ENCODE measurements at places on chromosomes 12 and 14.

- no peak for DNase-seq
These were observed 640 bp upstream of the ZFYVE1 start for GRCh38 chr14:73027546-73027945.

DNA sequence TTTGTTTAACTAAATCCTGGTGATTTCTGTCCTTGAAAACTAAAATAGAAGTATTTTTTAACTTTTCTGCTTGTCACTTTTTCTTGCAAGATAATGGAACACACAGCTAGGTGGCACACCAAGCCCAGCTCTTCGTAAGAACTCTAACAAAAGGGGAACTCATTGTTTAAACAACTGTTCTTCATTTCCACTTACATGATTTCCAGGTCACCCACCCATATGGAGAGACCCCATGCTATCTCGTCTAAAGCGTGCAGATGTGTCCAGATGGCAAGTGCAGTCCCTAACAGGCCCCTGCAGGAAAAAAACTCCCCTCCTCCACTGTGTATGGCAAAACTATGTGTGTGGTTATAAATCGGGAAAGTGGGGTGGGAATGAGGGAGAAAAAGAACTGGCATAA is 43.3 kb upstream of the NT5DC3 start:
- DNase-seq: peak; percentile 69

GRCh38 chr14:68460541-68460940 is 332.3 kb downstream of the ZFP36L1 start:
- DNase-seq: no peak

DNA sequence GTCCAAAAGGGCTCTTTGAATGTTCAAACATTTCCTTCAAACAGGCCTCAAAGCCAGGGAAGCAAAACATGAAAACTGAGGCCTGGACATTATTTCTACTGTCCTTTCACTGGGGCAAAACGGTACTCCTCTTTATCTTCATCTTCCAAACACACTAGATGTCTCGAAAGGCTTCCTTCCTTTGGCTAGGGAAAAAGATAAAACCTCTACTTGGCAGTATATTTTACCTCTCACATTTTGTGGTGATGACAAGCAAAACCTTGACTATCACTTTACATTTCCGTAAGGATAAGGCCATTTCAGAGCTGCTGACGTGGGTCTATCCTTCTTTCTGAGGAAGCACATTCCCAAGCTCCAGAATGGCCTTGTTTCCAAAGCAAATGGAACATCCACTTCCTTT is 9.9 kb downstream of the STAB2 start:
- no peak for DNase-seq

DNA sequence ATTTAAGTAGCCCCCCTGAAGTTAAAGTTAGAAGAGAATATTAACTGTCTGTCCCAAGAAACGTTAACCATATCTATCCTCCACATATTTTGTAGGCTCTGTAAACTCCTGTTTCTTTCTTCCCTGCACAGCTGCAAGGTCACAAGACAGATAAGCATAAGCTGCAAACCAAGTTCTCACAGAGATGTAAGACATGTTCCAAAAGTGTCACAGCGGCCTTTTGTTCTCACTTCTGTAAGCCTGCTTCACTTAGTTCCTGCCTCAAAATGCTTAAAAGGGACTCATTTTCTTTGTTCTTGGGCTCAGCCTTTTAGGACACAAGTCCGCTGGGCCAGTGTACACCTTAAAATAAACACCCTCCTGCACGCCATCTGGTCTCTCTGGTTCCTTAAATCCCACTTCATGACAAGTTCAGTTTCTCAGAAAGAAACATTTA is 3.2 kb downstream of the RNASE1 start:
- no peak for DNase-seq

GRCh38 chr12:128867466-128867865 is 14.2 kb downstream of the GLT1D1 start:
- no peak for DNase-seq

DNA sequence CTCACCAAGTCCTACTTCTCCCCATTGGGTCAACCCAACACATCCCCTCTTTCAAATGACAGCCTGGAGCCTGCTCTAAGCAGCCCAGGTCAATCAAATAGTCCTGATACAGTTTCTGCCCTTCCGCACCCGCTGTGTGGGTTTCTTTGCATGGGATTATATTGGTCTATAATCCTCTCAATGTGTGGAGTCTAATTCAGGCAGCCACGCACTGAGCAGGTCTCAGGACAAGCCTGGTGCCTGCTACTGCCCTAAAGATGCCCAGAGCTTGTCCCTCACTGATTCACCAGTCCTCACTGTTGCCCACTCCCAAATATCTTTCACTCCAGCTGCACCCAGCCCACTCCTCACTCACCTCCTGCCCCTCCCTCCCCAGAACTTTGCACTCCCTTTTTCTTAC is 16.4 kb downstream of the ACTN1 start:
- no peak for DNase-seq

DNA sequence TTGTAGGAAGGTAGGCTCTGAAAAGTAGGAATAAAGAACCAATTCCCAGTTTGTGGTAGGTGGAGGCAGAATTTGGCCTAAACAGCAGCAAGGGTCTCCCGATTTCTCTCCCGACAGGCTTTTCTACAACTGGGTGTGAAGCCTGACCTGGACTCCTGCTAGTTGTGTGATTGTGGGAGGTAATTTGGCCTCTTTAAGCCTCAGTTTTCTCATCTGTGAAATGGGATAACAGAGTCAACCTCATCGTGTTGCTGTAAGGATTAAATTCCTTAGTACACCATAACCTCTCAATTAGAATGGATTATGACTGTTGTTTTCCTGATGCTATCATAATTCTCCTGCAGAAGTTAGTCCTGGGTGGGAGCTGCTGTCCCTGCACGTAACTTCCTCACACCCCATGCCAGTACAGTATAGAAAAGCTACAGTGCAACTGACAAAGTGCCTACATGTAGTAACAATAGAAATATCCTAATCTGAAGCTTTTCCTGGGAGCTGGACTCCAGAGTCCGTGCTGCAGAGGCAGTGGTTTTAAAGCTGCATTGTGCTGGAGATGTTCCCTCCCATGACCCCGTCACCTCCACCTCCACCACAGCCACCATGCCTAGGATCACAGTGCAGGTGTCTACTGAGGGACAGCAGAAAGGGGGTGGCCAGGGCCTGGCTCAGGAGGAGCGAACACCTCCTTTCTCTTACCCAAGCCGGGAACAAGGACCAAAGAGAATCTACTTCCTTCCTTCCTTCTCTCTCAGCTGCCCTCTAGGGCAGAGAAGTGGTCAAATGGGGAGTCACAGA is 76.5 kb downstream of the FBXL14 start:
- DNase-seq: no peak

DNA sequence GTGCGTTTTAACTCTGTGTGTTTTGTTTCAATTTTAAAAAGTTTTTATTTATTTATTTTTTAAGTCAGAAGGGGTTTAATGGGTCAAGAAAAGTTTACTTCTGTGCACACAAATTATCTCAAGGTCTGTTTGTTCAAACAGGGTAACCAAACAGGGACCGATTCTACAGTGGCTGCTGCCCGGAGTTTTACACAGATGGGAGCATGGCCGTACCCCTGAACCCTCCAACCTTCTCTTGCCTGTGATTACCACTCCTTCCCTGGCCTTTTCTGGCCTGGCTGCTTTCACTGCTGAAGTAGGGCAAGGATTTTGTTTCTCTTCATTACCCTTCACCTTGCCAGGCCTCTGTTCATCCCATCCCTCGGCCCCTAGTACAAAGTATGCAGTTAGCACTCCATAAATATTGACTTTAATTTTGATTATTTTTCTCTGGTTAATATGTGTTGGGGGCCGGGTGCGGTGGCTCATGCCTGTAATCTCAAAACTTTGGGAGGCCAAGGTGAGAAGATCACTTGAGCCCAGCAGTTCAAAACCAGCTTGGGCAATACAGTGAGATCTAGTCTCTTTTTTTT is 15.8 kb upstream of the FBXL14 start:
- no peak for DNase-seq

- no peak for DNase-seq
These were observed 1.2 kb downstream of the SART3 start for GRCh38 chr12:108559748-108560147.

DNA sequence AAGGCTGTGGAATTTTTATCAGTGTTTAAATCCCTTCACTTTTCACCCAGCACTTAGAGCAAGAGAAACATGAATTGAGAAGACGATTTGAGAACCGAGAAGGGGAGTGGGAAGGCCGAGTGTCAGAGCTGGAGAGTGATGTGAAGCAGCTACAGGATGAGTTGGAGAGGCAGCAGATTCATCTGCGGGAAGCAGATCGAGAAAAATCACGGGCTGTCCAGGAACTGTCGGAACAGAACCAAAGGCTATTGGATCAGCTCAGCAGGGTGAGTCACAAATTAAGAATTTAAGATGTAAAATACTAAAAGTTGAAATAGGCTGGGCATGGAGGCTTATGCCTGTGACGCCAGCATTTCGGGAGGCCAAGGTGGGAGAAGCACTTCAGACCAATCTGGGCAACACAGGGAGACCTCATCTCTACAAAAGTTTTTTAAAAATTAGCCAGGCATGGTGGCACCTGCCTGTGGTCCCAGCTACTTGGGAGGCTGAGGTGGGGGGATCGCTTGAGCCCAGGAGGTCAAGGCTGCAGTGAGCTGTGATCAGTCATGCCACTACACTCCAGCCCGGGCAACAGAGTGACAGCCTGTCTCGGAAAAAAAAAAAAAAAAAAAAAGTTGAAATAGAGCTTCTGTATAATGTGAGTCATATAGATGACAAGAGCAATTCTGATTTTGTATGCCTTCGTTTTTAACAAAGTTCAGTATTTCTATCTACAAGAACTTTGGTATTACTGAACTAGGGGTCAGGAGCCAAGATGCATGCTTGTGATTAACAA is 9.6 kb downstream of the BICDL1 start:
- no peak for DNase-seq

All from AG08395 (cell line).